ENCODE measurements at places on chromosomes 6 and 20.

GRCh38 chr6:151618717-151619116, 124.9 kb downstream of the CCDC170 start:
- DNase-seq: no peak

DNA sequence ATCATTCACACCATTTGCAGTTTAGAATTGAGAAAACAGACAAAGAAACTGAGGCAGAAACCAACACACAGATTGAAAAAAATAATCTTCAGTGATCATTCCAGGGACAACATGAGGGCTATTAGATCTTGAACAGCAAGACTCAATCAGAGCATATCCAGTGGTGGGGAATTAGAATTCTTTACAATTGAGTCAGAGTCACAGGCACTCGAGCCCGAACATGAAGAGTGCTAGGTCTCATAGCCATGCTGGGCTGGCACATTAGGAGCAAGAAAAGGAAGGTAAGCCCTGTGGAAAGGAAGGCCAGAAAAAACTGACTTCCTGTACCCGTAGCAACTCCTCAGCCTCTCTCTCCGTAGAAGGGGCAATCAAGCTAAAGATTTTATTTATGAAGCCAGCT, 419.9 kb downstream of the HAO1 start:
- DNase-seq: no peak

- no peak for DNase-seq
Measured at GRCh38 chr6:13467216-13467600, 20.2 kb downstream of the GFOD1 start.

- no peak for DNase-seq
Measured at GRCh38 chr20:23315099-23315498, 35.5 kb upstream of the NXT1 start.

DNA sequence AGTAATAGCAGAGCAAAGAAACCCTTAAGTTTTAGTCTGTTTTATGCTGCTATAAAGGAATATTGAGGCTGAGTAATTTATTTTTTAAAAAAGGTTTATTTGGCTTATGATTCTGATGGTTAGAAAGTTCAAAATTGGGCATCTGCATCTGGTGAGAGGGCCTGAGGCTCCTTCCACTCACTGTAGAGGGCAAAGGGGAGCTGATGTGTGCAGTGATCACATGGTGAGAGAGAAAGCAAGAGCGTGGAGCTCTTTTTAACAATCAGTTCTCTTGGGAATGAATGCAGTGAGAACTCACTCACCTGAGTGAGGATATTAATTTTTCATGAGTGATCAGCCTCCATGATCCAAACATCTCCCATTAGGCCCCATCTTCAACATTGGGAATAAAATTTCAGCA, 36.4 kb upstream of the SAMD3 start:
- no peak for DNase-seq

- no peak for DNase-seq
Measured at GRCh38 chr6:143200167-143200770, 139.6 kb downstream of the AIG1 start.

DNA sequence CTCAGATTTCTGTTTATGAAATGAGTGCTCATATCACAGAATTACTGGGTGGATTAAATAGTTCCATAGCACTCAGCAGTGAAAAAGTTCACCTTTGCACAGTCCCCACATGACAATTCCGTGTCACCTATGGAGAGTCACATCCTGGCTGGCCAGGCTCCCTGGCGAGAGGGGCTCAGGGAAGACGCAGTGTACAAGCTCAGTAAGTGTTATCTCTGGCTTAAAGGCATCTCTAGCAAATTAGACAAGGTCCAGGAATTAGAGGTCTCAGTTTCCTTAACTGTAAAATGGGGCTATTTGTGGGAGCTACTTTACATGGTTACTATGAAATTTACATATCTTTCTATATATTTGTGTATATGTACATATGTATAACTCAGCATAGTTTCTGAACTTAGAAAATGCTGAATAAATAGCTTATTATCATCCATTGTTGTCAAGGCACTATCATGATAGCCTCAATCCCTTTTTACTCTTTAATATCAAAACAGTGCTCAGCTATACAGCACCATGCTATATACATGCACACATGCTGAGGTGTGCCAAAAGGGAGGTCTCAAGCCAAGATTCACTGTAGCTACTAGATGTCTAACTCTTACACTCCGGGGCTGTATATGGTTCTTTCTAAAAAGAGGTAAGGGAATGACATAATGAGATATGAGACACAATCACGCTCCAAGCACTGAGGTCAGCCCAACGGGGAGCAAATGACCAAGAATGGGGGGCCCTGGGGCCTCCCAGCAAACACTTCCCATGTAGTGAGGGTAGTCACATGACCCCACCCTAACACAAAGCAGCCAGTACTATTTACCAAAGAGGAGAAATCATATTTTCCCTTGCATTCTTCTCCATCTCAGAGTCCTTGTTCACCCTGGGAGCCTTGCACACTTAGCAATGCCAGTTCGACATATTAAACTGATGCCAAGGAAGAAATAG, 59.4 kb downstream of the SLC22A23 start:
- DNase-seq: no peak

GRCh38 chr6:6678811-6679210, 90.3 kb downstream of the LY86 start:
- no peak for DNase-seq

- DNase-seq: no peak
Measured at GRCh38 chr6:35055891-35056290, 85.2 kb downstream of the TCP11 start.

- DNase-seq: no peak
Measured at GRCh38 chr6:168778201-168778600, 337.2 kb downstream of the SMOC2 start.

- DNase-seq: no peak
Measured at GRCh38 chr6:42512579-42512978, 51.2 kb upstream of the UBR2 start.

DNA sequence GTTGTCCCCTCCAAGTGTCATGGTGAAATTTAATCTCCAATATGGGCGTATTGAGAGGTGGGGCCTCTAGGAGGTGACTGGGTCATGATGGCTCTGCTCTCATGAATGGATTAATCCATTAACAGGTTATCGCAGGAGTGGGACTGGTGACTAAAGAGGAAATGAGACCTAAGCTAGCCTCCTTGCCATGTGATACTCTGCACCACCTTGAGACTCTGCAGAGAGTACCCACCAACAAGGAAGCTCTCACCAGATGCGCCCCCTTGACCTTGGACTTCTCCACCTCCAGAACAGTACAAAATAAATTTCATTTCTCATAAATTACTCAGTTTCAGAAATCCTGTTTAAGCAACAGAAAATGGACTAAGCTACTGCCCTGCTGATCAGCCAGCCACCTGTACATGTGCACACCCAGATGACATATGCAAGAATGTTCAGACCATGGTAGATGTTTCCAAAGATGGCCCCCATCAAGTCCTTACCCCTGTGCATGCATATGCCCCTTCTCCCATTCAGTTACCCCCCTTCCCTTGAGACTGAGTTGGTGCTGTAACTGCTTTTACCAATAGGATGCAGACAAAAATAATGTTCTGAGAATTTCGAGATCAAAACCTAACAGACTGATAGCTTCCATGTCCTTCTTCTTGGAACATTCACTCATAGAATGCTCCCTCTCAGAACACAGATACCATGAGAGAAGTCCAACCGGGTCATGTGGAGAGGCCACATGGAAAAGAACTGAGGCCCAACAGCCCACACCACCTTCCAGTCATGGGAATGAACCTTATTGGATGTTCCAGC, 28.4 kb downstream of the MAP3K5 start:
- DNase-seq: no peak

- DNase-seq: no peak
Measured at GRCh38 chr6:100271625-100272024, 193.1 kb downstream of the SIM1 start.

- DNase-seq: peak; percentile 13
Measured at GRCh38 chr20:57212534-57213276, 53.7 kb downstream of the BMP7 start.

DNA sequence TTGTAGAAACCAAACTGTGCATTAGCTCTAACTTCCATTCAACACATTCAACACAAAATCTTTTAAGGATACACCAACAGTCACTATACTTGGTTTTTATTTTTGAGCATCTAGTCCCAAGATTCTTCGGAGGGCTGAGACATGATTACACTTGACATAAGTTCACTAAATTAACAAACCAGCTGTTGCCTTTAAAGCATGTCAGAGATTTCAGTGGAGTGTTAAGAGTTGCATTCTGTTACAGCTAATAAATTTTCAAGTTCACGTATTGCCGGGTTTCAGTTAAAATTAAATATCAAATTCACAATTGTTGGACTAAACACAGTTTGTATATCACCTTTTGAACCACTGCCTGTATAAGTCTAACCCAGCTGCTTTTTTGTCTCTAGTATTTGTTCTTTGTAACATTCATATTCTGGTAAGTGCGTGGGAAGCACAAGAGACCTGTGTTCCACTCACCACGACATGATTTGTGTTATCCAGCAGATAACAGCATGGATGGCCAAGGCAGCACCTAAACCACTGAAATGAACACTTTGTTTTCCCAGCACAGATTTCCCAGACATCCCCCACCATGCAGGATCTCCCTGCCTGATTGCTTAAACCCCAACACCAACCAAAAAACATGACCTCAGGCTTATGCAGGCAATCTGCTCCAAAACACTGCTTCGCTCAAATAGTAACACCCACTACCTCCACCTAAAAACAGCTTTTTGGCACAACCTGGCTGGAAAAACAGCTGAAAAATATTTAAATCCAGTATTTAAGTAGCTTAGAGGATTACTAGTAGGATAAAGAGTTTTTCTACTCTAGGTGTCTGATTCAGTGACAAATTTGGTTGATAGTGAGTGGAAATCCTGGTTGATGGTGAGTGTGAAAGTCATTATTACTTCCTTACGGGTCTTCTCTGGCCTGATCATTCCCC, 286.5 kb upstream of the NT5E start:
- DNase-seq: no peak

- no peak for DNase-seq
Measured at GRCh38 chr6:40848868-40849514, 190.0 kb downstream of the UNC5CL start.

DNA sequence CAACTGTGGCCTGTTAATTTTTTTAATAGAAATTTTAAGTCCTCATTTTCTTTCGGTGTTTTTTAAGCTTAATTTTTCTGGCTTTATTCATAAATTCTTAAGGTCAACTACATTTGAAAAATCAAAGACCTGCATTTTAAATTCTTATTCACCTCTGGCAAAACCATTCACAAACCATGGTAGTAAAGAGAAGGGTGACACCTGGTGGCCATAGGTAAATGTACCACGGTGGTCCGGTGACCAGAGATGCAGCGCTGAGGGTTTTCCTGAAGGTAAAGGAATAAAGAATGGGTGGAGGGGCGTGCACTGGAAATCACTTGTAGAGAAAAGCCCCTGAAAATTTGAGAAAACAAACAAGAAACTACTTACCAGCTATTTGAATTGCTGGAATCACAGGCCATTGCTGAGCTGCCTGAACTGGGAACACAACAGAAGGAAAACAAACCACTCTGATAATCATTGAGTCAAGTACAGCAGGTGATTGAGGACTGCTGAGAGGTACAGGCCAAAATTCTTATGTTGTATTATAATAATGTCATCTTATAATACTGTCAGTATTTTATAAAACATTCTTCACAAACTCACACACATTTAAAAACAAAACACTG, 10.1 kb downstream of the HFE start:
- DNase-seq: peak; percentile 59

GRCh38 chr6:54291738-54292137, 16.5 kb upstream of the TINAG start:
- no peak for DNase-seq

DNA sequence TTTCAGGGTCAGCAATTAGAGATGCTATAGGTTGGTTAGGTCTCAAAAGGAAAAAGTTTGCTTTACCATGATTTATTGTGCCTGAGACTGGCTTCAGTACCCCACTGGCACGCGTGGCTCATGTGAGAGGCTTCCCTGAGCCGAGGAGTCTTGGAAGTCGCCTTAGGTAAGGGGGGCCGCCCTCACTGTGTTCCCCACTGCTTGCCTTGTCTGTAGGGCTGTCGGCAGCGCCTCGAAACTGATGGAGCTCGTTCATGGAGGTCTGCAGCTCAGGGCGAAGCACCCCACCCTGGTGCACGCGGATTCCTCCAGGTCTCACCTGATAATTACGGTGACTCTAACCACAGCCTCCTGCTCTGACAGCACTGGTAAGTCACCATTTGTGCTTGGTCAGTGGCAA, 39.2 kb downstream of the FRMD1 start:
- DNase-seq: no peak

DNA sequence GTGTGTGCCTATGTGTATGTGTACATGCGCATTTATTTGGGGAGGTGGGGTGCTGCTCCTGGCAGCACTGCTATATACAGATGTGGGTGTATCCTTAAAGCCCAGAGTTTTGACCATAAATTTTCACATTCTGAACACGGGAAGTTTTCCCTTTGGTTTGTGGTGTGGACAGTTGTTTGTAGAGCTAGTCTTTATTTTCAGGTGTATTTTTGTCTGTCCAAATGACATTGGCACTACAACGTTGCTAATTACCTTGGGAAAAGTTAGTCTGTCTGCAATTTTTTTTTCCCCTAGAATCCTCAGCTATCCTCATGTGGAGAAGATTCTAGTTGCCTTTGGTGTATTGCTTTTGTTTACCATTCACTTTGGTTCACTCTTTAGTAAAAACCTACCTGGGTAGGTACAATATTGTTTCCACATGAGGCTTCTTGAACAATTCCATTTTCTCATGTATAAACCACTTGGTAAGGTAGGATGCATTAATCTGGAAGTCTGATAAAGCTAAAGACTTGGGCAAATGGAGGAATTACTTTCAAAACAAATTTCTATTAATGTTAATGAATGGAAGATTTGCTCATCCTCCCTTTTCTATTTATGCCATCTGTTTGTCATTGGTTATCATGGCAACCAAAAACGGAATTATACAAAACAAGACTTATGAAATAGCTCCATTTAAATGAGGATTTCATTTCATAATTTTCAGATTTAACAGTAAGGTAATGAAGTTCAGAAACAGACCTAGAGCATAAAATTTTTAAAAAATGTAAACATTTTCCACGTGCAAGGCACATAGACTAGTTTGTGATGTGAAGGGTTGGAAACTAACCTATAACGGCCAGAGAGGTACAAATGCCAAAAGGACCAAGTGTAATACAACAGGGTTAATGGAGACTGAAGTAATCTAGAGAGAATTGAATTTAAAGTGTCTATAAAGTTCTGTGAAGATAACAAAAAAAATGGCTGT, 3.9 kb downstream of the CCN2 start:
- DNase-seq: no peak

DNA sequence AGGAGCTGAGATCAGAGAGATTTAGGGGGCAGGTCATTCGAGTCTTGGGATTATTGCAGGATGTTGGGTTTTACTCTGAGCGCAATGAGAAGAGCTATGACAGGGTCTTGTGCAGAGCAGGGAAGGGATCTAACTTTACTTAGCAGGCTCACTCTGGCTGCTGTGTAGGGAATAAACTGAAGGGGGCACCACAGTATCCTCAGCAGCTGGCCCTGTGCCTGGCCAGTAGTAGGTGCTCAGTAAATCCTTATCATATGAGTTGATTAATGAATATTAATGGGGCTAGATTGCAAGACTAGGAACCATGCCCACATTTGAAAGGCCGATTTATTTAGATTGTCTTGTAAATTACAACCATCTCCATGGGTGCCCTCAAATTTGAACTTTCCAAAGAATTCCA, 4.6 kb upstream of the MDGA1 start:
- no peak for DNase-seq

- no peak for DNase-seq
Measured at GRCh38 chr6:122717350-122717749, 62.2 kb upstream of the FABP7 start.

- no peak for DNase-seq
Measured at GRCh38 chr6:147058786-147059385, 145.3 kb upstream of the STXBP5 start.

GRCh38 chr6:106520711-106521401, 108.4 kb downstream of the RTN4IP1 start:
- DNase-seq: no peak

GRCh38 chr6:44537306-44538049, 150.0 kb downstream of the CDC5L start:
- DNase-seq: no peak
